ENCODE measurements at places on chromosomes 1 and 21.

DNA sequence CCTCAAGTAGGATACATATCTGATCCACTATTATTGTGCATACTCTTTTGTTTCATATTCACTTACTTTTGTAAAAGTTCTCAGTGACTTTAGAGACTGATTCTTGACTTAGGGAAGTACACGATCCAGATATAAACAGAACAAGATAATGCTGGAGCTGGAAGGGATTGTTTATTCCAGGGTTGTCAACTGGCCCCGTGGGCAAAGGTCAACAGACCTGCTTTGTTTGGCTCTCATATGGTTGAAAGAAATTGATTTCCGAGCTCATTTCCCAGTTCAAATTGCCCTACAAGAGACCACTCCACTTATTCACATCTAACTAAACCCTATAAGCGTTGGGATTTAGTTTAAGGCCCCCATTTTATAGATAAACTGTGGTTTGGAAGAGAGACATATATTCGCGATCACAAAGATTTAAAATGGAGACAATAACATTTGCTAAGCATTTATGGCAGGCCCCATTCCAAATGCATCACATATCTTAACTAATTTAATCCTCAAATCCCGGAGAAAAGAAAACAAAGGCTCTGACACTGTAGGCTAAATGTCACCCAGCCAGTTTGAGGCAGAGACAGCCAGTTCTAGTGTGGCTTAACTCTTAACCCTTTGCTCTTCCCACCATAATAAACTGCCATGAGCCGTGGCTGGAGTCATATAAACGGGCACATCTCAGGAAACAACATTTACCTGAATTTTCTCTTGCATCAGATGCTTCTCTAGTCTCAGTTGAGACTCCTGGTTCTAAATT lies 20.6 kb downstream of the REG4 start:
- DNase-seq = no peak

- DNase-seq = no peak
Measured at GRCh38 chr1:67818725-67819301, 14.5 kb downstream of the GNG12 start.

DNA sequence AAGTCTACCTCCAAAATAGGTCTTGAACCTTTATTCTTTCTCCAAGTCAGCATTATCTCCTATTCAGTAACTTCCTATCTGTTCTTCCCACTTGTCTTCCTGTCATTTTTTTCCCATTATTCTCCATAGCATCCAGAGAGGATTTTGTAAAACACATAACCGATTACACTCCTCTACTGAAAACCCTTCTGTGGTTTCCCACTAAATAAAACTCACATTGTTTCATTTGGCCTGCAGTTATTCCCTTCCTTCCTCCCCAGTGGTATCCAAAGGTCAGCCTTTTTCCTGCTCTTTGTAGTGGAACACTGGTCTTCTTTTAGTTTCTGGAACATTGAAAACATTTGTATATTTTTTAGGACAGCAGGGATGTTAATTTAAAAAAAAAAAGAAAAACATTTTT lies 266.0 kb downstream of the GPR52 start:
- DNase-seq = no peak

DNA sequence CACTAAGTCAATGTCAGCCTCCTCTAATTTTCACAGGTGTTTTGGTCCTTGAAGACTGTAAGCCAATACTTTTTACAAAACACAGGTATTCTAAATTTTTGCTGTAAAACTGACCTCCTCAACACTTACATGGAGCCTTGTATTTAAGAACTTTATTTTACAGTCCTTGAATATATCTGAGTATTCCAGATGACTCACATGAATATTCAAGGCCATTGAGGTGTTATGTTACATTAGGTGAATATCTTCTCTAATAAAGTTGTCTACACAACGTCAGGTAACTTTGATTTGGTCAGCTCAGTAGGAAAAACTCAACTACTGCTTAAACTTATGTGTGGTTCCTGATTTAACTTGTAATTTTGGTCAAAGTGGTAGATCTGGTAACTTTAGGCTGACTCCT lies 254.2 kb downstream of the OLFM3 start:
- DNase-seq = no peak

DNA sequence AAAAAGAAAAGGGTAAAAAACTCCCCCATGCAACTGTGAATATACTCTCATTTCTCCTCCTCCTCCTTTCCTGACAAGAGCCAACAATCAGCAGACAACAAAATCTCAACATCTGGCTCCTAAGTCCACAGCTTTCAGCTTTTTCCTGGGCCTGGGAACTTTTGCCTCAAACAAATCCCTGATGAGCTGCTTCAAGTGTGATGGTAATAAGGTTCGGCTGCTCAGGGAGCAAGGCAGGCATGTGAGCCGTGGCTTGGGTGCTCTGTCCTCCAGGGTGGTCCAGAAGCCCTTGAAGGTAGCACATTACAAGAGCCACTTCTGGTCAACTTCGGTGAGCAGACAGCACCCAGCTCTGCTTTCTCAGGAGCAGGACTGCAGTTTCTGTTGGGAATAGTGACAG lies 46.3 kb downstream of the ITPKB start:
- DNase-seq = no peak

- no peak for DNase-seq
Measured at GRCh38 chr1:8201331-8201861, 116.5 kb upstream of the SLC45A1 start.

Data from stimulated activated CD4-positive, alpha-beta T cell treated with anti-CD3 and anti-CD28 coated beads, Interleukin-1b, Interleukin-23, amount 100 ng/mL, for 4 hours (primary cell).